ENCODE measurements at places on chromosomes 16 and 17. TPM values are rescaled to one million over a fixed set of nuclear protein-coding genes. Genes with fewer than 3 reads are reported as not detected.

Gene SMIM22
- total RNA-seq = not detected

Gene PRSS8
- not detected for total RNA-seq

Gene ZNHIT3
- total RNA-seq = 70.0 TPM

Gene C16orf87
- total RNA-seq = 5.7 TPM

Gene GRIN2C
- 0.08 TPM for total RNA-seq

Gene AANAT
- total RNA-seq = not detected

Gene MYL4
- not detected for total RNA-seq

Gene NPIPA3
- total RNA-seq = not detected

DNA sequence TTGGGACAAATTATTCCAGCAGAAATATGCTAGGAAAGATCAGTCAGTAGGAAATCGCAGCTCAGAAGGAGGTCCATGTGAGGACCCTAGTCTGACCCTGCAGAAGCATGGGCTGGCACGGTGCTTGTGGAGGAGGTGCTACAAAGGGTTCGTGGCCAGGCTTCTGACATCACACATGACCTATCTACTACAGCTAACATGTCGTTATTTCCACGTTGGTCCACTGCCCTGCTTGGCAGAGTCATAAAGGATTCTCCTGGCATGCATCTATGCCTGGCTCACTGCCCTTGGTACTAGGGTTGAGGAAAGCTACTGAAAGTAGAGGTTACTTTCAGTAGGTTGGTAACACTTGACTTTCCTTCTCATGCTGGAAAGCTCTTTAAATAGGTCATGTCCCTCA is 118.1 kb upstream of the SHISA6 start:
- no peaks in the 10 kb centered on the region for H3K36me3 ChIP-seq
- peaks cover 19% of the 10 kb centered on the region for H3K27me3 ChIP-seq
- no peaks in the 10 kb centered on the region for H3K4me1 ChIP-seq
- no peak for DNase-seq

- DNase-seq = no peak
- H3K27me3 ChIP-seq = no peaks in the 10 kb centered on the region
- H3K4me3 ChIP-seq = no peak overlapping the region
- peaks cover 6% of the 10 kb centered on the region for H3K36me3 ChIP-seq
- H3K4me1 ChIP-seq = peaks cover 33% of the 10 kb centered on the region
Observed at GRCh38 chr16:56848955-56849689, 15.9 kb upstream of the SLC12A3 start.

DNA sequence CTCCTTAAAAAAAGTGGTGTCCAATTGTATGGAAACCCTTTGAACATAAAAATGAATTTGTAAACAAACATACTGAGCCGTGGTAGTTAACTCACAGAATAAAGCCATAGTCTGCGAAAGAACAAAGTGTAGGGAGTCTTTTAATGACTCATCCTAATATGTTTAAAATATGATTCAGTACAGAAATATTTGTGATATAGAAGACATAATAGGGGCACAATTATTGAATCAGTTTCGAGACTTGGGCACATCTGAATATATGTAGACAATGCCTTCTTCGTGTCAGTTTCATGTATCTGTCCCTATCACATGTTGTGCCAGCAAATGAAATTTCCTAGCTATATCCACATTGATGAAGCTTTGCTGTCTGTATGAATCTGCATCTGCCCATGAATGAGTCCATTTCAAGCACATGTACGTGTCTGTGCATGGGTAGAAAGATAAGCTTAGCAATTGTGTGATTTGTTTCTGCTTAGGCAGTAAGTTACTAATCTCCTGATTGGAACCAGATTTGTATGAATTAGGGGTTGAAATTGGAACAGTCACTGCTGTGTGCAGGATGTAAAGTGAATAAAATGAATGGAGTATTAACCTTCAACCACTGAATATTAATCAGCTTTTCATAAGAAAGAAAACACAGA is 112.5 kb upstream of the SOX9 start:
- no peaks in the 10 kb centered on the region for H3K4me1 ChIP-seq
- no peaks in the 10 kb centered on the region for H3K36me3 ChIP-seq
- no peak for DNase-seq
- no peaks in the 10 kb centered on the region for H3K27me3 ChIP-seq
- no peak overlapping the region for H3K27ac ChIP-seq
- no peak overlapping the region for H3K4me3 ChIP-seq

DNA sequence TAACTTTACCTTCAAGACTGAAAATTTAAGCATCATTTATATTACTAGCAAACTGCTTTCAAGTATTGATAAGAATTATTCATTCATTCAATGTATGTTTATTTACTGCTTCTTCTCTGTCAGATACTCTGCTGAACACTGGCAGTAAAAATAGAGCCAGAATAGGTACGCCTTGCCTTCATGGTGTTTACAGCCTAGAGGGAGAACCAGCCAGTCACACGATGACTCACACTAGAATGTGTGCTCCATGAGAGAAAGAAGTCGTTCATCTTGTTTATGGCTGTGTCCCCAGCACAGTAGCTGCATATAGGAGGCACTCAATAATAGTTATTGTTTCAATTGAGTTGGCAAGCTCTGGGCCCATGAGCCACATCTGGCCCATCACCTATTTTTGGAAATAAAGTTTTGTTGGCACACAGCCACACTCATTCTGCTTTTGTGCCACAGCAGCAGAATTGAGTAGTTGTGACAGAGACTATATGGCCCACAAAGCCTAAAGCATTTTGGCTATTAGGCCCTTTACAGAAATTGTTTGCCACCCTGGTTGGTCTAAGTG is 84.2 kb downstream of the TMC6 start:
- H3K36me3 ChIP-seq = peaks cover 17% of the 10 kb centered on the region
- no peak overlapping the region for H3K4me3 ChIP-seq
- no peaks in the 10 kb centered on the region for H3K27me3 ChIP-seq
- H3K4me1 ChIP-seq = peaks cover 68% of the 10 kb centered on the region
- H3K27ac ChIP-seq = no peak overlapping the region

GRCh38 chr16:83269048-83269447 is 538.7 kb upstream of the HSBP1 start:
- no peak overlapping the region for H3K27ac ChIP-seq
- H3K4me3 ChIP-seq = no peak overlapping the region
- H3K27me3 ChIP-seq = peaks cover 28% of the 10 kb centered on the region
- DNase-seq = no peak
- H3K4me1 ChIP-seq = no peaks in the 10 kb centered on the region

- no peaks in the 10 kb centered on the region for H3K4me1 ChIP-seq
- H3K36me3 ChIP-seq = peaks cover 18% of the 10 kb centered on the region
- no peak overlapping the region for H3K27ac ChIP-seq
- no peak for DNase-seq
- H3K4me3 ChIP-seq = no peak overlapping the region
Observed at GRCh38 chr17:41885733-41886132, 20.5 kb upstream of the KLHL11 start.

GRCh38 chr16:35868630-35869029 is 2409.2 kb downstream of the TP53TG3F start:
- no peak overlapping the region for H3K27ac ChIP-seq
- DNase-seq = no peak

- no peaks in the 10 kb centered on the region for H3K36me3 ChIP-seq
- H3K4me3 ChIP-seq = no peak overlapping the region
- H3K27me3 ChIP-seq = no peaks in the 10 kb centered on the region
- peak overlapping the region; percentile 24 for H3K27ac ChIP-seq
- peaks cover 76% of the 10 kb centered on the region for H3K4me1 ChIP-seq
Observed at GRCh38 chr17:80675438-80676095, 130.9 kb downstream of the RPTOR start.

- peaks cover 31% of the 10 kb centered on the region for H3K4me1 ChIP-seq
- DNase-seq = no peak
- no peak overlapping the region for H3K4me3 ChIP-seq
- no peaks in the 10 kb centered on the region for H3K36me3 ChIP-seq
- no peaks in the 10 kb centered on the region for H3K27me3 ChIP-seq
Observed at GRCh38 chr16:48371393-48371780, 13.8 kb downstream of the SIAH1 start.

GRCh38 chr16:50942143-50942542 is 200.3 kb downstream of the CYLD start:
- no peak overlapping the region for H3K4me3 ChIP-seq
- DNase-seq = no peak
- H3K27ac ChIP-seq = no peak overlapping the region
- no peaks in the 10 kb centered on the region for H3K36me3 ChIP-seq

DNA sequence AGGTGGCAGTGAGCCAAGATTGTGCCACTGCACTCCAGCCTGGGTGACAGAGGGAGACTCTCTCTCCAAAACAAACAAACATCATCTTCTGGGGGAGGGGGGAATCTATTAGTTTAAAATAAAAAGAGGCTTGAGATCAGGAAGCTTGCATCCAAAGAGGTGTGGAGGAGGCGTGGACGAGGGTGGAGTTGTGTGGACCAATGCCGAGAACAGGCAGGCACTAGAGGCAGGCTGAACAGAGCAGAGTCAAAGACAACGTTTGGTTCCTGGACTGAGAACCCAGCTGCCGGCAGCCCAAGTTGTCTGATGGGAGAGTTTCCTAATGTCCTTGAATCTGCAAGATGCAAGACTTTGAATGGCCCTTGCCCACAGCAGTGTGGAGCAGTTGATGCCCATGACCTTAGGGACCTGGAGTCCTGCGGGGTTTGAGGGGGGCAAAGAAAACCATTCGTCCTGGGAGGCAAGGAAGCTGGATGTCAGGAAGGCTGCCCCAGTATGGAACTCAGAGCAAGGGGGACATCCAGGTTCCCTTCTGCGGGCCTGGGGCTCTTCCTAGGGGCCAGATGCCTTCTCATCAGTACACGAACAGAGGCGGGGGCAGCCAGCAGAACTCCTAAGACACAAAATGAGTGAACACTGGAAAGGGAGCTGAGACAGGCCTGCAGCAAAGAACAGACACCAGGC is 9.2 kb downstream of the TBC1D16 start:
- no peaks in the 10 kb centered on the region for H3K4me1 ChIP-seq
- DNase-seq = no peak
- H3K27me3 ChIP-seq = no peaks in the 10 kb centered on the region
- H3K4me3 ChIP-seq = no peak overlapping the region
- H3K27ac ChIP-seq = no peak overlapping the region

GRCh38 chr17:77458202-77459017 is 317.6 kb downstream of the SEC14L1 start:
- peaks cover 17% of the 10 kb centered on the region for H3K36me3 ChIP-seq
- no peak for DNase-seq
- H3K27ac ChIP-seq = peak overlapping the region; percentile 99
- H3K27me3 ChIP-seq = no peaks in the 10 kb centered on the region
- peaks cover 80% of the 10 kb centered on the region for H3K4me1 ChIP-seq

DNA sequence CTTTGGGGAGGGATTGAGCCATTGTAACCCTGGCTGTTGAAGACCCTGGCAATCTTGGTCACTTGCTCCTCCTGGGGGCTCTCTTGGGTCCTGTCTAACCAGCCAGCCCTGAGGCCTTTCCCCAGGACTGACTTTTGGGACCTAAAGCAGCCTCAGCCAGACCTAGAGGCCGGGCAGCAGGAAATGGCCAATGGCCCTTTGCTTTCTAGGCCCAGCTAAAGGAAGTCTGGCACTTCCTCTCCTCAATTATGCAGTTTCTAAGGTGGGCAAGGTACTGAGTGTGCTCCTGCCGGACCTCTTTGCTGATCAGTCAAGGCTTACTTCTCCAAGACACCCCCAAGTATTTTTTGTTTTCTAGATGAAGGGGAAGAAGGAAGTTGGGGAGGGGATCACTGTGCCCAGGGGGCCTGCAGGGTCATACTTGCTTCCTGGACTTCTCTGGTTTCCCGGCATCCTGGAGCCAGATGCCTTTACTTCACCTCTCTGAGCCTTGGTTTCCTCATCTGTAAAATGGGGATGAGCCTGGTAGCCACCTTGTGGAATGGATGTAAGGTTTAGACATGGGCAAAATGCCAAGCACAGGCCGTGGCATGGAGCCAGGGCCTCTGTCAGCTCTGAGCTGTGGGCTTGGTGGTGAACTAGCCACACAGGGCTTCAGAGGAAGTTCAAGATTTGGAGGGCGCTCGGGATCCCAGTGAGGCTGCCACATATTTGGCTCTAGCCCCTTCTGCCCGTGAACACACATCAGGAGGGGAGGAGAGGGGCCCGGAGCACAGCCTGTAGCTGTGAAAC is 8.6 kb downstream of the CX3CL1 start:
- H3K4me1 ChIP-seq = peaks cover 11% of the 10 kb centered on the region
- H3K27ac ChIP-seq = no peak overlapping the region
- no peaks in the 10 kb centered on the region for H3K36me3 ChIP-seq
- H3K4me3 ChIP-seq = no peak overlapping the region
- peak; percentile 39 for DNase-seq

GRCh38 chr16:27269300-27270150 is 953 bp upstream of the NSMCE1 start:
- H3K36me3 ChIP-seq = no peaks in the 10 kb centered on the region
- peak overlapping the region; percentile 98 for H3K27ac ChIP-seq
- H3K4me1 ChIP-seq = peaks cover 81% of the 10 kb centered on the region
- H3K4me3 ChIP-seq = peak overlapping the region; percentile 100
- no peaks in the 10 kb centered on the region for H3K27me3 ChIP-seq
- DNase-seq = no peak

GRCh38 chr17:42679492-42680330 is 1.9 kb downstream of the CCR10 start:
- DNase-seq = peak; percentile 72
- peaks cover 2% of the 10 kb centered on the region for H3K36me3 ChIP-seq
- peaks cover 64% of the 10 kb centered on the region for H3K4me1 ChIP-seq
- H3K27me3 ChIP-seq = peaks cover 52% of the 10 kb centered on the region
- H3K4me3 ChIP-seq = peak overlapping the region; percentile 79
- no peak overlapping the region for H3K27ac ChIP-seq

DNA sequence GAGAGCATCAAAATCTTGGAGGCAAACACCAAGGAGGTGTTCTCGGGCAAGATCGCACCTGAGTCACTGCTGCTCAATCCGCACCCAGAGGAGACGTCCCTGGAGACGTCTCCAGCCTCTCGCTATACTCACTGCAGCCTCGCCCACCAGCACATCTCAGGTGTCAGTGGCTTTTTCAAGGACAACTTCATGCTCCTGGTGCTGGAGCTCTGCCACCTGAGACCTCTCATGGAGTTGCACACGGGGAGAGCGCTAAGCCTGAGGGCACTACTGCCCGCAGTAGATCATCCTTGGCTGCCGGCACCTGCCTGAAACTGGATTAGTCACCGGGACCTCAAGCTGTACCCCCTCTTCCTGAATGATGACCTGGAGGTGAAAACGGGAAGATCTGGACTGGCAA is 2.6 kb upstream of the MBTPS1 start:
- DNase-seq = no peak
- no peak overlapping the region for H3K27ac ChIP-seq
- H3K36me3 ChIP-seq = no peaks in the 10 kb centered on the region
- peaks cover 23% of the 10 kb centered on the region for H3K4me1 ChIP-seq
- no peaks in the 10 kb centered on the region for H3K27me3 ChIP-seq
- H3K4me3 ChIP-seq = no peak overlapping the region

DNA sequence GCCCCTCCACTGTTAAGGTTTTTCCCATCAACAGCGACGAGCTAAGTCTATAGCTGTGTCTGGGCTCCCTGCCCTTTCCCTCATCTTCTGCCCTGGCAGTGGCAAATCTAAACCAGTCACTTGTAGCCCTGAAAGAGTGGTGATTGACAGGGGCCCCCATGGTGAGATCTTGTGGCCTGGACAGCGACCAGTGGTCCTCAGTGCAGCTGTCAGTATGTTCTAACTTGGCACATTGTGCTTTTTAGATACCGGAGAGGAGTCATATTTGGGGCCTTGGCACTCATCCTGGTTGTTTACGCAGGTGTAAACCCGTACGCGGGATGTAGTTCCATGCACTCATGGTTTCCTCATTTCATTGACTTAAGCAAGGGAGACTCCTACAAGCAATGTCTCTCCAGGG is 57.5 kb upstream of the ARHGAP44 start:
- no peak overlapping the region for H3K27ac ChIP-seq
- no peaks in the 10 kb centered on the region for H3K36me3 ChIP-seq
- H3K27me3 ChIP-seq = no peaks in the 10 kb centered on the region
- no peak for DNase-seq

Data from naive thymus-derived CD8-positive, alpha-beta T cell (primary cell).